ENCODE measurements at places on chromosomes 3 and 15.

GRCh38 chr3:109025896-109026295 is 72.2 kb upstream of the GUCA1C start:
- no peak for DNase-seq

GRCh38 chr3:72266016-72266370 is 481.0 kb upstream of the PROK2 start:
- DNase-seq, result no peak

DNA sequence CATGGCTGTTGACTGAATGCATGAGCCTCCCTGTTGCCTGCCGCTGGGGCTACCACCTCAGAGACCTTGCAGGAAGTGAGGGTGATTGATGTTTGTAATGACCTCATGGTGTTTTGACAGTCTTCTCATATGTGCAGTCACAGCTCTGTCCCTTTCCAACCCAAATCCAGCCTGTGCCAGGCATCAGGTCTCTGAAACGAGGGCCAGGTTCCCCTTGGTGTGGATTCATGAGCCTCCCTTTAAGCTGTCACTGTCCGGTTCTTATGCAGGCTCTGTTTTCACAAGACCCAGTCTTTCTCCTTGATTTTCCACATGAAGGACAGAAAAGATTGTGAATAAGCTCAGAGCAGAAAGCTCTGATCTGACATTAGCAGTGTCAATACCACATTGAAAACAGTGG is 43.1 kb downstream of the CEMIP start:
- DNase-seq, result no peak

- DNase-seq, result no peak
These were observed 1.6 kb downstream of the GRIP2 start for GRCh38 chr3:14538451-14539088.

- DNase-seq, result no peak
These were observed 37.4 kb downstream of the TNK2 start for GRCh38 chr3:195870937-195871336.

GRCh38 chr3:134212967-134213665 is 37.5 kb downstream of the RYK start:
- peak; percentile 60 for DNase-seq

GRCh38 chr15:42073418-42073817 is 20.9 kb downstream of the PLA2G4D start:
- DNase-seq, result no peak

DNA sequence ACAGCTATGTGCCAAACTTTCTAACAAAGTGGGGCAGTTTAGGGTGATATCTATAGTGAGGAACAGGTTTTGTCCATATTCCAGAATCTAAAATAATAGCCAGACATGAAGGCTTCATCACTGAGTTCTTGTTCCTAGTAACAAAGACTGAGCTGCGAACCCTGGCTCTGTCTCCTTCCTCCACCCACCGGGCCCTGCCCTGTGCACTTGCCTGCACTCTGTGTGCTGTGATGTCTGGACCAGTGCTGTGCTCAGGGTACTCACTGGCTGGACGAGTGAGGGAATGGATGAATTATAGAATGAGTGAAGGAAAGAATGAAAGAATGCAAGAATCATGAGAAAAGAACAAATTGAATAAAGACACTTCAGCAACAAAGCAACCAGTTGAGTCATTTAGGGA is 8.9 kb upstream of the NMNAT3 start:
- no peak for DNase-seq

- no peak for DNase-seq
These were observed 27.0 kb downstream of the PDE8A start for GRCh38 chr15:85008474-85009260.
